ENCODE measurements at places on chromosomes 5 and 9.

- DNase-seq: no peak
These were observed 14.7 kb upstream of the MED27 start for GRCh38 chr9:132094314-132094791.

GRCh38 chr5:141960449-141961323 is 2.7 kb upstream of the PCDH12 start:
- DNase-seq: peak; percentile 84

- no peak for DNase-seq
These were observed 39.9 kb downstream of the DOCK8 start for GRCh38 chr9:254516-254915.

- DNase-seq: peak; percentile 40
These were observed 26.3 kb downstream of the PTGES start for GRCh38 chr9:129726322-129727160.

All from stimulated activated CD4-positive, alpha-beta T cell treated with anti-CD3 and anti-CD28 coated beads, Interleukin-1b, Interleukin-23, amount 100 ng/mL, for 24 hours (primary cell).